ENCODE measurements at places on chromosomes 6 and 20.

DNA sequence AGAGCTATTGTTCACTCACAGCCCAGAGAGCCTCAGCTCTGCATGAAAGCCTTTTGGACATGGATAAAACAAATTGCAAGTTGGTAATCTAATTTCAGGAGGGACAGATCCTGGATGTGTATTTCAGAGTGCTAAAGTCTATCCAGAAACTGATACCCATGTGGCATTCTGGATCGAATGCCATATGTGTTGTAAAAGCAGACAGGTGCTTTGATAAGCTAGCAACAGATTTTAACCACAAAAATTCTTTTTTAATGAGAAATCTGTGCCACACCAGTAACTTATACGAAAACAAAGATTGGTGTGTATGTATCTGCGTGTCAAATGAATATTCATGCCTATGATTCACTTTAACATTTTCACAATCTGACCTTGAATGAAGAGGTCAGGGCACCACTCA, 936.6 kb upstream of the MAP3K7 start:
- no peak for DNase-seq

DNA sequence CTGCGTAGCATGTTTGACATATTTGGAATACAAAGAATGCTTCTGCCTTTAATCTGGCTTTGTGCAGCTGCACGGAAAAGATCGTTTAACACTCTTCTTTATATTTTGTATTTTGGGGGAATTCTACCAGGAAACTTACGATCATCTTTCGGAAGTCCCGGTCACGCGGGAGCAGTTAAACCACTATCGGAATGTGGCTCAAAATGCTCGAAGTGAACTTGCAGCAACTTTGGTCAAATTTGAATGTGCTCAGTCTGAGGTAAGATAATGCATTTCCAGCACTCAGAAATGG, 42.3 kb downstream of the CCDC170 start:
- DNase-seq: no peak

- DNase-seq: no peak
Measured at GRCh38 chr6:73073238-73073637, 152.1 kb downstream of the KHDC1L start.

DNA sequence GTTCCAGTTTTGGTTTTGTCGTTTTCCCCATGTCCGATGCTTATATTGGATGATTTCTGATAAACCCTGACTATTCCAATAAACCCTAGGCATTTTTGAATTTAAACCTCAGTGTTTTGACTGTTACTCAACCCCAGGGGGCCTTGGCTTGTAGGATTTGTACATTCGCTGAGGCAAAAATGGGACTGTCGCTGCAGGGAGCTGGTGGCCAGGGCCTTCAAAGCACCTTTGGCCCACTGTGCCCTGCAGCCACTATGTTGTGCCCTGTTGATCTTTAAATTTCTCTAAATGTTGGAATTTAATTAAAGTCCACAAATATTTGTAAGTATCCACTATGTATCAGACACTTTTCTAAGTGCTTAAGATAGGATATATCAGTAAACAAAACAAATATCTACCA, 9.5 kb upstream of the NOL7 start:
- DNase-seq: no peak

DNA sequence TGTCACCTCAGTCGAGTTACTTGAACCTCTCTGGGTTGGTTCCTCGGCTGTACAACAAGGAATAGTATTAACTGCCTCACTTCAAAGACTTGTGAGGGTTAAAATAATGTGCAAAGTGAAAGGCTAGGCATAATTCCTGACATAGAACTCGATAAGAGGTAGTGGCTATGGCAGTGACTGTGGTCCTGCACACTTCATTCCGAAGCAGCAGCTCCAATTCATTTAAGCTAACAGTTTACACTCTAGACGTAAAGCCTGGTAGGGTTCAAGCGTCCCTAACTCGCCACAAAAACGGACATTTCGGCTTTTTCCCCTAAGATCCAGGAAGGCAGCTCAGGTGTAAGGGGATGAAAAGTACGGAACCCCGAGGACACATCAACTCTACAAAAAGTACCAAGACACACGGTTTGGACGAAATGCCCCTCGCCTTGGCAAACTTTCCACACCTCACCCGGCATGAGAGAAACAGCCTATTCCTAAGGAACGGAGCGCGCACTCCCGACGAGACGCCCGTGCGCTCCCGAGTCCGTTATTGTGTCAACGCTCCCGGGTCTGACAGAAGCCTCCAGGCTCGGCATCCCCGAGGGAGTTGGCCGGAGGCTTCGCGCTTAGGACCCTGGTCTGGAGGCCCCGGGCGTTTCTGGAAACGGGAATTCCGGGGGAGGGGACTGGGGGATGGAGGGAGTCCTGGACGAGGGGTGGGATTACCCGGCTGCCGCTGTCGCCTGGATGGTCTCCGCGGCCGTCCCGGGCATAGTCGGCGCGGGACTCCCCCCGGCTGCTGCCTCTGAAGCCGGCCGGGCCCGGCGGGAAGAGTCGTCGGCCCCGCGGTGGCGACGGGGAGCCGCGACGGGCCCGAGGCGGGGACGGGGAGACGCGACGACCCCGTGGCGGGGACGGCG, 937 bp downstream of the ZNF318 start:
- peak; percentile 76 for DNase-seq

GRCh38 chr6:24078200-24078599, 47.8 kb upstream of the NRSN1 start:
- no peak for DNase-seq

GRCh38 chr20:38298768-38299288, 5.1 kb upstream of the BPI start:
- DNase-seq: no peak

GRCh38 chr20:22546344-22546743, 38.0 kb downstream of the FOXA2 start:
- no peak for DNase-seq

DNA sequence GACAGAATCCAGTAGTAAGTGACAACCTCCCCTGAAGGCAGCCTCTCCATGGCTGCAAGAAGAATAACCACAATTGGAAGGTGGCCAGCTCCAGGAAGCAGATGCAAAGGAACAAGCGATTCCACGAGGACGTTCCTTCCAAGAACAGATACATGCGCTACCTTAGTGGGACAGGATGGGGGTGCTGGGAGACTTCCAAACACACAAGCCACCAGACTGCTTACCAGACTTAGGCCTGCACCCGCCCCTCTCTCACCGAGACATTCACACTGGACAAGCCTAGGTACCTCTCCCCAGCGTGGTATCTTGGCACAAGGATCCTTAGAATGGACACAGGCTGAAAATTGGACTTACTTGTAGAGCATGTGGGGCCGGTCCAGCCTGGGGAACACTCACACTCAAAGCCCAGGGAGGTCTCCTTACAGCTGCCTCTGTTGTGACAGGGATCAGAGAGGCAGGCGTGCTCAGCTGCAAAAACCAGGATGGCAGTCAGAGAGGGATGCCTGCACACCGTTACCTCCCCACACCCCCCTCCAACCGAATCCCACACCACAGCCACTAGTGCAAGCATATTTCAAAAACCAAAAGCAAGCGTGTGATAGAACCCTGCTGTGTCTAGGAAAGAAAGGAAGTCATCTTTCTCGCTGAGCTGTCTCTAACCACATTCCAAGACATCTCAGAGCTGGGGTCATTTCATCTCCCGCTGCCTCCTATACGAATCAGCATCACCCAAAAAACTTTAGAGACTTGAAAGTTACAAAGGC, 22.4 kb downstream of the JAG1 start:
- DNase-seq: no peak

- no peak for DNase-seq
Measured at GRCh38 chr6:150813319-150813992, 52.0 kb upstream of the MTHFD1L start.

DNA sequence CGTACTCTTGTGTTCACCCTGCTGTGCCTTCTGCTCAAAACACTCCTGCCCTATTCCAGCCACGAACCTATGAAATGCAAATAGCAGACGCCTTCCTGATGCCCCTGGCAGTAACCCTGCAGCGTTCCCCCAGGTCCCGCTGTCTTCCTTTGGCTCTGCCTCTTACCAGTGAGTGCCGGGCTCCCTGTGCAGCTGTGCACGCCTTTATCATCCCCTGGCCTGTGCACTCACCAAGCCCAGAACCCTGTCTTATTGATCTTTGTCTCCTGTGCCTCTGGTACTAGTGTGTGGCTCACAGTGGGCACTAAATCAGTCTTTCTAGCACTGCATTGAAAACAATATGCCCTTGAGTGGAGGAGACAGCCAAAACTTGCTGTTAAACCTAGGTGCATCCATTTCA, 19.7 kb downstream of the ZDHHC14 start:
- DNase-seq: no peak

- no peak for DNase-seq
Measured at GRCh38 chr6:40397287-40398033, 189.7 kb downstream of the LRFN2 start.

DNA sequence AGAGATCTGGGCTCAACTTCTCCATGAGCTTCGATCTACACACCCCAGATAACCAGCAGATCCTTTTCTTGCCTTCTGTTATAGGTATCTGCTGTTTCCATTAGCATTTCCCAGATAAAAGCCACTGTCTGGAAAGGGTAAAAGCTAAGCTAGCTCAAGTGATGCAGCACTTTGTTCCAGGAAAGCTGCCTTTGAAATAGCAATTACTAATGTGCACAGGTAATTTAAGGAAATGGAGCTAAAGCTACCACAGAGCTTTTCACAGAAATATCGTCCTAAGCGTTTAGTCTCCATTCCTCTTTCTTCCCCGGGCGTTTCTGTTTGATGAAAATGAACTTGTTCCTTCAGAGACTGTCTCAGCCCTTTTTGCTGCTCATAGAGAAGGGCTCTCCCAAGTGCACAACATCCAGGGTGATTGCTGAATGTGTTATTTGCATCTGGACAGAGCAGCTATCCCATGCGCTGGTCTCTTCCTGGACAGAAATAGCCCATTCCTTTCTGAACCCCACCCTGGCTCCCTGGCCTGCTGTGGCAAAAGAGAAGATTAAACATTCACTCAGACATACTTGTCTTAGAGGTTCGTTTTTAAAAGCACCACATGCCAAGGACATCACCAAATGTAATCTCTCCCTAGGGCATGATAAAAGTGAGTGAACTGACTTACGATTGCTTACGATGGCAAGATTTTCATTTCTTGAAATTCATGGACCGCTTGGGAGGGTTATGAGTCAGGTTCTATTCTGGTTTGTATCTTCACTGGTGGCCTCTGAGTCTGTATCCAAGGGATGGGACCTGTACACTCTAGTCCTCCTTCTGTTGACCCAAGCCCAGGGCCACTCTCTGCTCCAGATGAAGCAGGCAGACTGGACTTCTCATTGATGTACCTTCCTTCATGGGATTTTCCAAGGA, 429.1 kb upstream of the CDH4 start:
- no peak for DNase-seq

DNA sequence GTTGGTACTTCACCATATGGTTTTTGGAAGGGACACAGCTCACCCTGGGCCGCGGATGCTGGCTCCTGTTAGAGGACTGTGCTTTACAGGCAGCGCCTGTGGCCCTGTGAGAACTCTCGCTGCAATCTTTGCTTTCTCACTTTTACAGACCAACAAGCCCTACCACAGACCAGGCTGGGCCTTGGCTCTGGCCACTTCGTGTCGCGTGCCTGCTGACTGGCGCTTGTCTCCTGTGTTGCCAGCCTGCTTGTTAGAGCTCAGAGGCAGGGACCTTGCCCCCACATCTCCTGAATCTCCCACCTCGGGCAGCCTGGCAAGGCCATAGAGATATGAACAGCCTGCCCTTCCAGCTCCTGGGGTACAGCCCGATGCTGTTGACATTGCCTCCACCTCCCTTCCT, 56.1 kb downstream of the SYNJ2 start:
- no peak for DNase-seq

GRCh38 chr6:169904051-169904922, 152.9 kb downstream of the ERMARD start:
- no peak for DNase-seq

GRCh38 chr6:158626360-158627167, 18.0 kb downstream of the DYNLT1 start:
- DNase-seq: no peak

DNA sequence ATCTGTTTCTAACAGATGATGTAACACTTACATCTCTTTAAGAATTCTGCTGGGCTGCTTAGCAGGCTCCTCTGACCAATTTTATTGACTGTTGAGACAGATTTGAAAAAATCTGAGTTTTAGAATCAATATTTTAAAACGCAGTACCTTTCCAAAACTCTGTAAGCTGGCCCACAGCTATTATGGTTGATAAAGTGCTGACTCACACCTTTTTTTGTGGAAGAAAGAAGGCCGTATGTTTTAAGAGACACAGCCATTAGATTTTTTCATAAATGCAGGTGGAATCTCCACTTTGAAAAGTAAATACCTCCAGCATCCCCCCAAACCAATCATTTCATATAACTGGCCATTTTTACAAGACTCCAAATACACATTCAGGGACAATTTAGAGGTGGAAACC, 82.2 kb downstream of the TBXT start:
- DNase-seq: no peak

- DNase-seq: no peak
Measured at GRCh38 chr20:51894201-51894600, 91.9 kb upstream of the SALL4 start.

DNA sequence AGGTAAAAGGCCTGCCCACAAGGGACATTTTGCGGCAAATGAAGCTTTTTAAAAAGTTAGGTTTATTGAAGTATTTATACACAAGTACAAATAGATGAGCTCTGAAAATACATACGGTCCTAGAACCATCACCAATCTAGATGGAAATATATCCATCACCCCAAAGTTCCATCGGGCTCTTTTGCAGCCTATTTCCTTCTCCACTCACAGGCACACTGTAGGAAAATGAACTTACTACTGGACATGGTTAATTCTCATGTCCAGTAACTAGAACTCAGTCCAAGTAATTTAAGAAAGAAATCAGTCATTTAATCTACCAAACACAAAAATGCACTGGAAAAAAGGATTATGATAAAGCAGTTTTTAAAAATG, 6.2 kb downstream of the PCNA start:
- no peak for DNase-seq

- DNase-seq: peak; percentile 85
Measured at GRCh38 chr6:43770372-43771209, 580 bp downstream of the VEGFA start.

- no peak for DNase-seq
Measured at GRCh38 chr6:104404377-104404776, 455.3 kb downstream of the HACE1 start.

- no peak for DNase-seq
Measured at GRCh38 chr6:98840385-98840784, 6.0 kb downstream of the POU3F2 start.

DNA sequence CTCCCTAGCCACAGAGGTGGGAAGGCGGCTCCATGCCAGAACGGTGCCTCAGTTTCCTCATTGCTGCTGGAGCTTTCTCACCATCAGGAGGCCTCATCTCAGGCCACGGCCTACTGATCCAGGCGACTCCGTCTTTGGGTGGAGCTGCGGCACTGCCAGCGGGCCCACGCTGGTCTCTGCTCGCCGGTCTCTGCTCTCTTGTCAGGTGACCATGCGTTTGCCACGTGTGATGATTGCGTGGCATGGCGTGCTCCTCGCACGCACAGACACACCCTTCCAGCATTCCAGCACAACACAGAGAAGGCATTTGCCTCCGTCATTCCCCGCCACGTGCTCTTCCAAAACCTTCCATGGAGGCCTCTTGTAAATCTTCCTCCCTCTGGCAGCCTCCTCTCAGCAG, 271.1 kb downstream of the CDH4 start:
- DNase-seq: no peak

Measured in activated CD4-positive, alpha-beta T cell treated with anti-CD3 and anti-CD28 coated beads, Interleukin-2, amount 10 ng/mL, durations not matched to agents 24 days and 14 days (primary cell).